ENCODE measurements at places on chromosomes 4 and X. TPM values are rescaled to one million over a fixed set of nuclear protein-coding genes. Genes with fewer than 3 reads are reported as not detected.

IL15 gene
- 8.1 TPM for total RNA-seq

VEGFC gene
- total RNA-seq: not detected

DOCK11 gene
- total RNA-seq: 23.7 TPM

TRIM75 gene
- not detected for total RNA-seq

PABPC5 gene
- total RNA-seq: not detected

PLK4 gene
- 34.7 TPM for total RNA-seq

DCAF4L1 gene
- total RNA-seq: 0.16 TPM

HTT gene
- total RNA-seq: 108 TPM

TBX22 gene
- total RNA-seq: not detected

BST1 gene
- total RNA-seq: 0.31 TPM

- no peaks in the 10 kb centered on the region for H3K36me3 ChIP-seq
- H3K27ac ChIP-seq: no peak overlapping the region
- H3K4me1 ChIP-seq: no peaks in the 10 kb centered on the region
- DNase-seq: no peak
- H3K27me3 ChIP-seq: no peaks in the 10 kb centered on the region
Measured at GRCh38 chrX:13893826-13894225, 76.9 kb upstream of the GPM6B start.

GRCh38 chrX:43589735-43590134, 66.4 kb upstream of the MAOA start:
- H3K4me3 ChIP-seq: no peak overlapping the region
- H3K27ac ChIP-seq: no peak overlapping the region
- H3K27me3 ChIP-seq: no peaks in the 10 kb centered on the region
- no peak for DNase-seq
- H3K36me3 ChIP-seq: no peaks in the 10 kb centered on the region

- DNase-seq: no peak
- no peaks in the 10 kb centered on the region for H3K36me3 ChIP-seq
- H3K4me1 ChIP-seq: no peaks in the 10 kb centered on the region
Measured at GRCh38 chrX:9316096-9316495, 148.8 kb upstream of the TBL1X start.

GRCh38 chr4:177229331-177229730, 80.3 kb upstream of the NEIL3 start:
- no peaks in the 10 kb centered on the region for H3K27me3 ChIP-seq
- no peak for DNase-seq
- no peaks in the 10 kb centered on the region for H3K36me3 ChIP-seq
- no peaks in the 10 kb centered on the region for H3K4me1 ChIP-seq

DNA sequence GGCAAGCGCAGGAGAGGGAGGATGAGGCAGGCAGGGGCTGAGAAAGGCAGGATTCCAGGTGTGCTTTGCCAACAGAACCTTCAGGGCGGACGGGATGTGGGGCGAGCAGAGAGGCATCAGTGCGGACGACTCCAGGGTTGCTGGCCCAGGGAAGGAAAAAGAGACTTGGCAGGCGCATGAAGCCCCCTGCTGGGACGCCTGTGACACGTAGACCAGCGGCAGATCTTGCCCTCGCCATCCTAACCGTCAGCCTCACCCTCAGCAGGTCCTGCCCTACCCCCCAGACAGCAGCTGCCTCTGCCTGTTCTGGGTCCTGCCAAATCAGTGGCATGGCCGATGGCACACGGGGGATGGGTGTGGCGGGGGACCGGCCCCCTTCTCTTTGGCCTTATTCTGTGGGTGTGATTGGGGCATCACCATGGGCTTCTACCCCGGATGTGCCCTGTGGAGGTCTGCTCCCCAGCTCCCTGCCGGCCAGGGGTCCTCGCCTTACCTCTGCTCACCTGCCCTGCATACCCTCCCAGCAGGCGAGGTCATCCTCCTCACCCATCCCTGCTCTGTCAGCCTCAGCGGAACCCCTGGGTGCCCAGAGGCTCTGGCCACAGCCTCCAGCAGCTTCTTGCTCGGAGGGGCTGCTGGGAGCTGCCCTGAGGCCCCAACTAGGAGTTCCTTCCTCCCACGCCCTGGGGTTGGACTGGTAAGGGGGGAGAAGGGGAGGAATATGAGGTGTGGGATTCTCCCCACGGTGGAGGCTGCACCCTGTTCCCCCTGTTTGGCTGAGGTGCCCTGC, 2.9 kb upstream of the SH3BP2 start:
- no peaks in the 10 kb centered on the region for H3K36me3 ChIP-seq
- DNase-seq: no peak
- H3K27ac ChIP-seq: no peak overlapping the region
- peaks cover 55% of the 10 kb centered on the region for H3K4me1 ChIP-seq
- H3K27me3 ChIP-seq: no peaks in the 10 kb centered on the region

- H3K27ac ChIP-seq: peak overlapping the region; percentile 4
- H3K4me3 ChIP-seq: no peak overlapping the region
- peak; percentile 57 for DNase-seq
- no peaks in the 10 kb centered on the region for H3K27me3 ChIP-seq
- peaks cover 18% of the 10 kb centered on the region for H3K4me1 ChIP-seq
- peaks cover 3% of the 10 kb centered on the region for H3K36me3 ChIP-seq
Measured at GRCh38 chr4:6854098-6854744, 55.4 kb upstream of the TBC1D14 start.

DNA sequence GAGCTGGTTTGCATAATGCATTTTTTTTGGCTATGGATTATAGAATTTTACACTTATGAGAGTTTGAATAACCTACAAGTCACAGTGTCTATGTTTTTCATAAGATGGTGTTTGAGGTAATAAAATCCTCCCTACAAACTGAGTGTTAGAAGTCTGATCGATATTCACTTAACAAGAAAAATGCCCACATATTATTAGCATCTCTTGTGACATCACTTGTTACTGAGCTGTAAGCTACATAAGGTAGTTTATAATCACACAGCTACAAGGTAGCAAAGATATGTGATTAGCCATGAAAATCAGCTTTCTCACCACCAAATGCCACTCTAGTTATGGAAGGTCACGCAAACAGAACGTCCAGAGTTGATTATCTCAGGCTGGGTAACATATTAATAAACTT, 669.6 kb downstream of the PCDH18 start:
- DNase-seq: no peak
- H3K27me3 ChIP-seq: no peaks in the 10 kb centered on the region
- no peaks in the 10 kb centered on the region for H3K36me3 ChIP-seq

GRCh38 chr4:83782591-83782990, 246.7 kb downstream of the GPAT3 start:
- no peaks in the 10 kb centered on the region for H3K27me3 ChIP-seq
- H3K4me1 ChIP-seq: no peaks in the 10 kb centered on the region
- no peak for DNase-seq
- H3K36me3 ChIP-seq: no peaks in the 10 kb centered on the region
- H3K27ac ChIP-seq: no peak overlapping the region

DNA sequence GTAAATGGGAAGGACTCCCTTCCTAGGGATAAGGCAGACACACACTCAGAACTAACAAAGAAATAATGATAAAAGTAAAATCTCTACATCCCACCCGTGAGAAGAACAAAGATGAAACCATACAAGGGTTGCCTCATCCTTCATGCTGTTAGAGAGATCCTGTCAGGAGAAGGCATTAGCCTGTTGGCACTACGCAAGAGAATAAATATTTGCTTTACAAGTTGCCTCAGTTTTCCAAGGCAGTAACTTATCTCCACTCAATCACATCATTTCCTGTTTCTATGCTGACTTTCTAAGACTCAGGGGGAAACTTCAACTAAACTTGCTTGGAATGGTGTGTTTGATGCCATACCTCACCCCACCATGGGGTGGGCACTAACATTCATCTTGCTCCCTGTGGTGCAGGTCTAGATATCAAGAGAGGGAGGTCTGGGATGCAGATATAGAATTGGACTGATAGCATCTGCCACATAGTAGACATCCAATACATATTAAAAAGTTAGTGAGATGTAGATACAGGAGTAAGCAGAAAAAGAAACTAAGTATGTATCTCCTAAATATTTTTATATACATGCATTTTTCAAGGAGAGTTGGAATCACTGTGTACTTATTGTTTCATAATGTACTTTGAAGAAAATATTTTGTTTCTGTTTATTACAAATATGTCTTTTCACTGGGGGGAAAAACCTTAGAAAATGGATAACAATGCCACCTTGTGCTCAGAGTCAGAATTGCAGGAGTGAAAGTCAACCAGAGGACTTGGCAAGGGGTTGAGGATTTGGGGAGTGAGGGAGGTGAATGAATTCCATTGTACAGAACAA, 57.2 kb upstream of the BEX4 start:
- no peaks in the 10 kb centered on the region for H3K36me3 ChIP-seq
- H3K27ac ChIP-seq: no peak overlapping the region
- no peak for DNase-seq
- no peak overlapping the region for H3K4me3 ChIP-seq
- H3K27me3 ChIP-seq: no peaks in the 10 kb centered on the region
- no peaks in the 10 kb centered on the region for H3K4me1 ChIP-seq

DNA sequence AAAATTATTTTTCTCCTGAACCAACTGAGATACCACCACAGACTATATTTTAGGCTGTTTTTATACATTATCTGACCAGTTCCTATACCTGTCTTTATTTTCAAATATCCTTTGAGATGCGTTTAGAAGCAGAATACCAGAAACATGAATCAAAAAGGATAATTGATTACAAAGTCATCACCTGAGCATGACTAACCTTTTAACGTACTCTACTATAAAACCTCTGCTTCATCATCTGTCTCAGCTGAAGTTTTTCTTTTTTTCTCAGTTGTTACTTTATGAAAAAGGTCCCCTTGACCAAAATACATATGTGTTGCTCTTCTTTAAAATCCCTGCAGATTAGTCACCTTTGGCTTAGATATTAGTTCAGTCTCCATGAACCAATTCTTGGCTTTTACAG, 109.8 kb downstream of the AMMECR1 start:
- H3K4me3 ChIP-seq: no peak overlapping the region
- DNase-seq: no peak

GRCh38 chrX:16160729-16161128, 6.6 kb upstream of the MAGEB17 start:
- H3K27me3 ChIP-seq: no peaks in the 10 kb centered on the region
- no peaks in the 10 kb centered on the region for H3K36me3 ChIP-seq
- H3K4me1 ChIP-seq: no peaks in the 10 kb centered on the region
- H3K4me3 ChIP-seq: no peak overlapping the region

GRCh38 chrX:37076983-37077382, 68.8 kb downstream of the FAM47C start:
- no peak for DNase-seq
- no peaks in the 10 kb centered on the region for H3K36me3 ChIP-seq
- H3K27me3 ChIP-seq: no peaks in the 10 kb centered on the region

DNA sequence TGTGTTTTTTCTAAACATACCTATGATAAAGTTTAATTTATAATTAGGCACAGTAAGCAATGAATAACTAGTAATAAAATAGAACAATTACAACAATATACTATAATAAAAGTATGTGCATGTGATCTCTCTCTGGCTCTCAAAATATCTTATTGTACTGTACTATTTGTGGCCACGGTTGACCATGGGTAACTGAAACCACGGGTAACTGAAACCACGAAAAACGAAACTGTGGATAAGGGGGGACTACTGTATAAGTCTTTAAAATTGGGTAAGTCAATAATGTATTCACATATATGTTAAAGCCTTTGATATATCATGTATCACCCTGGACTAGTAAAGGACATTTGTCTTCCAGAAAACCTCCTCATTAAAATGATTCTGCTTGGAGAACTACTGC, 20.0 kb downstream of the TMEM154 start:
- DNase-seq: no peak
- peaks cover 51% of the 10 kb centered on the region for H3K4me1 ChIP-seq
- no peak overlapping the region for H3K4me3 ChIP-seq
- no peaks in the 10 kb centered on the region for H3K27me3 ChIP-seq
- no peak overlapping the region for H3K27ac ChIP-seq

- H3K4me1 ChIP-seq: no peaks in the 10 kb centered on the region
- no peaks in the 10 kb centered on the region for H3K27me3 ChIP-seq
- peaks cover 2% of the 10 kb centered on the region for H3K36me3 ChIP-seq
- DNase-seq: no peak
Measured at GRCh38 chr4:75494563-75494962, 19.6 kb downstream of the RCHY1 start.

- no peaks in the 10 kb centered on the region for H3K4me1 ChIP-seq
- H3K27me3 ChIP-seq: no peaks in the 10 kb centered on the region
- no peaks in the 10 kb centered on the region for H3K36me3 ChIP-seq
Measured at GRCh38 chrX:136961594-136962135, 72.1 kb downstream of the GPR101 start.

DNA sequence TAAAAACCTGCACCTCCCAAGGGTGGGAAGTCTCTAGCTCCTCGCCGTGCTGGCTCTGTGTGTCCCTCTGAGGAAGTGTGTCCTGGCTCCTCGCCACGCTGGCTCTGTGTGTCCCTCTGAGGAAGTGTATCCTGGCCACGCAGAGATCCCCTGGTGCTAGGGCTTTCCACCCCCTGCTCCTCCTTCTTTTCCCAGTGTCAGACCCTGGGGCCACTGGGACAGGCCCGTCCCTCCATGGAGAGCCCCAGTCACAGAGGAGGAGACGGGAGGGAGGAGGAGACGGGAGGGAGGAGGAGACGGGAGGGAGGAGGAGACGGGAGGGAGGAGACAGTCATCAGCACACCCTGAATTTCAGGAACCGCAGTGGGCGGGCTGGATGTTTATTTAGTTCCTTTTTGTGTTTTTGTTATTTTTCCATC, 53.8 kb upstream of the HGFAC start:
- peaks cover 21% of the 10 kb centered on the region for H3K4me1 ChIP-seq
- peak overlapping the region; percentile 77 for H3K4me3 ChIP-seq
- no peak for DNase-seq
- no peaks in the 10 kb centered on the region for H3K36me3 ChIP-seq

GRCh38 chr4:4668355-4669210, 126.7 kb upstream of the STX18 start:
- H3K4me3 ChIP-seq: no peak overlapping the region
- H3K36me3 ChIP-seq: no peaks in the 10 kb centered on the region
- DNase-seq: no peak

DNA sequence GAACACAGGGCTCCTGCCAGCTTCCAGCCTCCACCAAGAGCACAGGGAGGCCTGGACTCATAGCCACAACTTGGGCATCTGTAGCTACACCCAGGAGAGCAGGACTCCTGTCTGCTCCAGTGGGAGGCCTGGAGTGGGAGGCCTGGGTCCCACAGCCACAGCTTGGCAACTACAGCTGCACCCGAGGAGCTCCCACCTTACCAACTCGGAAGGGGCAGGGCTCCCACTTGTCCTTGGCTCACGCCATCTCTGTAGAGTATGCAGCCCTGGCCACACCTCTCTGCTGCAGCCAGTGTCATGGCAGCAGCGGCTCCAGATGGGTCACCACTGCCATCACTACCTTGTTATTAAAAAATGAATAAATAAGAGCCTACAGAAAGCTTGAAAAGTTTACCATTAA, 45.5 kb downstream of the ARAP2 start:
- H3K36me3 ChIP-seq: peaks cover 7% of the 10 kb centered on the region
- H3K27ac ChIP-seq: no peak overlapping the region
- no peak overlapping the region for H3K4me3 ChIP-seq
- DNase-seq: no peak

DNA sequence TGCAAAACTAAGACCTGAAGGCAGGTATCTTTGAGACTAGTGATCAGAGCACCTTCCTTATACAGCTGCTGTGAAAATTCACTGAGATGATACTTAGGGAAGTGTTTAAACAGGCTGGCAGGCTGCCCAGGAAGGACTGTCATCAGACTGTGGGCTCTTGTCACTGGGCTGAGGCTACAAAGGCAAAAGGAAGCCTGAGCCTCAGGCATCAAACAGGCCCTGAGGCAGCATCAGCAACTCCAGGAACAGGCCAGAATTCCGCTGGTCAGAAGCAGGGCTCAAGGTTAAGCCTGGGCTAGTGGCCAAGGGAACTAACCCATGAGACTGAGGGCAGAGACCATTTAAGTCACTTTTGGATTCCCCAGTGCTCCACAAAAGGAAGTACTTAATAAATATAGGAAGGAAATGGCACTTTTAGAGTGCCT, 12.8 kb downstream of the PJA1 start:
- no peak overlapping the region for H3K27ac ChIP-seq
- no peaks in the 10 kb centered on the region for H3K4me1 ChIP-seq
- H3K27me3 ChIP-seq: no peaks in the 10 kb centered on the region
- H3K4me3 ChIP-seq: no peak overlapping the region
- no peaks in the 10 kb centered on the region for H3K36me3 ChIP-seq

Measured in GM12878 (cell line).